Naive thymus-derived CD4-positive, alpha-beta T cell (primary cell): ENCODE measurements at places on chromosomes 11 and 22. TPM values are rescaled to one million over a fixed set of nuclear protein-coding genes. Genes with fewer than 3 reads are reported as not detected.

DNA sequence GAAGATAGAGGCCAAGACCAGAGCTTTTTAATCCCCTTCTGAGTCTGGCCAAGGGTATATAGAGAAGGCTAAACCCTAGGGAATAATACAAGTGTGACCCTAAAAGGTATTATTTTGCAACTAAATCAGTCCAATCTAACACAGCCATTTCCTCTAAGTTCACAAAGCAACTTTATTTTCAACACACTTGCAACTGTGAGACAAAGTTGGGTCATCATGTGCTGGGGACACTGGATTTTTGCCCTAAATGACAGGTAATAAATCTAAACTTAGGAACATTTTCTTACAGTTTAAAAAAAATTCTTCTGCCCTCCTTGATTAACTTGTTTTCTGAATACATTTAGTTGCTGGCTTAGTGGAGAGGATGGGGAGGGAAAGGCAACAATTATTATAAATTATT lies 78.3 kb downstream of the DDIAS start:
- H3K27ac ChIP-seq, result no peak overlapping the region
- H3K36me3 ChIP-seq, result peaks cover 15% of the 10 kb centered on the region
- no peak for DNase-seq
- H3K4me3 ChIP-seq, result no peak overlapping the region
- H3K4me1 ChIP-seq, result peaks cover 5% of the 10 kb centered on the region

DNA sequence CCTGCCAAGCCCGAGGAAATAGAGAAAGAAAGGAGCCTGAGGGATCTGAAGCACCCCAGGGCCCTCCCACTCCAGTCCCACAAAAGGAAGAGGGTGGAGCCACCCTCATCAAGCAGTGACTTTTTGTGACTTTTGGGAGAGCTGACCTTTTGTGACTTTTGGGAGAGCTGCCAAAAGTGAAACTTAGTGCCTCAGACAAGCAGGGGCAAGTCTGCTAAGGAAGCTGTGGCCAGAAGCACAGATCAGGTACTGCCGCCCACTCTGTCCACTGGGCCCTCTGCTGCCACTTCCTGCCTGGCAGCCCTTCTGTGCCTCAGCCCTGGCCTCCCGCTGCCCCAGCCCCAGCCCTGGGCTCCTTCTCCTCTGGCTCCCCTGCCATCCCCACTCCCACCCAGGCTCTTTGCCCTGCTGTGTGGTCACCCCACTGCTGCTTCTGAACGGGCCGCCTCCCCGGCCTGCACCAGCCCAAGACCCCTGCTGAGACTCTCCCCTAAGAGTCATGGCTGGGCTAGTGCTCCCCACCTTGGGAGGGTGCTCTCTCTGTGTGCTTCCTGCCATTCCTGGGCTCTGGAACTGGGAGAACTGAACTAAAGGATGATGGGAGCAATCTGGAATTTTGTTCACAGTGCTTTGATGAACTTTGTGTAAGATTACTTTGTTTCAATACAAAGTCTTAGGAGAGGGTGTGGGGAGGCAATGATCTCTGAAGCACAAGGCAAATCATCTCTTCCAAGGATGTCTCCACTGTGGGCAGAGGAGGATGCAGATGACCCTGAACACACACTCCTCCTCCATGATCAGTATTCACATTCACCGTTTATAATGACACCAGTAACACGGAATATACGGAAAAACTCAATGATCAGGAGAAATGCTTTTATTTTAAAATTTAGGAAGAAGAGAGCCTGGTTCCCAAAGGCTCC lies at the start of gene APOBEC3H:
TSS of gene APOBEC3H (plus strand) at position 147 of the 923 bp plus-strand sequence. CDS start 3,035 bp downstream, outside the sequence.
- peak within 1 kb of the TSS; percentile 48 for H3K27ac ChIP-seq
- peaks cover 80% of the 10 kb centered on the region for H3K4me1 ChIP-seq
- DNase-seq, result peak; percentile 46
- no peaks in the 10 kb centered on the region for H3K36me3 ChIP-seq
- H3K4me3 ChIP-seq, result peak within 1 kb of the TSS; percentile 24
- no peaks in the 10 kb centered on the region for H3K27me3 ChIP-seq

DNA sequence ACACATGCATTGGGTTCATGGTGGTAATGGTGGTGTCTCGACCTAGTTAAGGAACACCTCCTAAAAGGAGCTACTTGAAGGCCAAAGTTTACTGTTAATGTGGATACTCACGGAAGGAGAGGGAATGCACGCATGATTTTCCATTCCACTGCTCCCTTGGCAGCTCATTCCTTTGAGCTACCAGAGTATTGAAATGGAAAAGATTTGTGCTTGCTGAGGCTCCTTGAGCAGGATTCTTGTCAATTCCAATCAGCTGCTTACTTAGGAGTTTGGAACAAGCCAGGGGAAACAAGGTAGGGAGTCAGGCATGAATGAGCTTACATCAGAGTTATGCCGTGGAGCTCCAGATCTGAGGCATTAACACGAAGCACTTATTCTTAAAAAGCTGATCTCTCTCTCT lies 108.8 kb downstream of the GRIA4 start:
- H3K36me3 ChIP-seq, result no peaks in the 10 kb centered on the region
- H3K27ac ChIP-seq, result no peak overlapping the region
- no peaks in the 10 kb centered on the region for H3K4me1 ChIP-seq
- H3K27me3 ChIP-seq, result no peaks in the 10 kb centered on the region
- no peak for DNase-seq

GRCh38 chr22:35619336-35620094 lies 2.4 kb upstream of the MB start:
- no peaks in the 10 kb centered on the region for H3K27me3 ChIP-seq
- no peaks in the 10 kb centered on the region for H3K36me3 ChIP-seq
- DNase-seq, result no peak
- no peak overlapping the region for H3K4me3 ChIP-seq
- no peaks in the 10 kb centered on the region for H3K4me1 ChIP-seq

GRCh38 chr22:41768430-41768829 lies 32.0 kb upstream of the CCDC134 start:
- H3K36me3 ChIP-seq, result no peaks in the 10 kb centered on the region
- H3K27ac ChIP-seq, result no peak overlapping the region
- no peak overlapping the region for H3K4me3 ChIP-seq
- DNase-seq, result no peak

GRCh38 chr11:74929431-74930363 lies 19.2 kb downstream of the XRRA1 start:
- no peak overlapping the region for H3K27ac ChIP-seq
- DNase-seq, result peak; percentile 54
- H3K4me3 ChIP-seq, result no peak overlapping the region

GRCh38 chr22:21823740-21824444 lies 43.6 kb downstream of the MAPK1 start:
- H3K36me3 ChIP-seq, result no peaks in the 10 kb centered on the region
- no peaks in the 10 kb centered on the region for H3K27me3 ChIP-seq
- H3K4me3 ChIP-seq, result no peak overlapping the region
- H3K4me1 ChIP-seq, result peaks cover 21% of the 10 kb centered on the region
- H3K27ac ChIP-seq, result no peak overlapping the region

DNA sequence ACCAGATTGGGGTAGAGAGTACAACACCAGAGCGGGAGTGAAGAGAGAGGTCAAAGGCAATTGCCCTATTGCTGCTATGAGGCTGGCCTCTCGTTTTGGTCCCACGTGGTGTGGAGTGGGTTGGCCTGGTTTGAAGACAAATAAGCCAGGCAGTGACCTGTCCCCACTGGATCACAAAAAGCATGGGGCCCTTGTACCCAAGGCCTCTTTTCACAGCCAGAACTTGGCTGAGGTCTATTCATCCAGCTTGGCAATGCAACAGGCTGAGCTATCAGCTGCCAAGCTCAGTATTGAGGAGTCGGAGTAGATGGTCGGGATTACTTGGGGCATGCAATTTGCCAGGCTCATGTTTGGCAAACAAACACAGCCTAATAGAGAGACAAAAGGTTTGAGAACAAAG lies 19.2 kb upstream of the GALNT18 start:
- no peak for DNase-seq
- H3K4me1 ChIP-seq, result no peaks in the 10 kb centered on the region
- H3K27ac ChIP-seq, result no peak overlapping the region
- peaks cover 4% of the 10 kb centered on the region for H3K27me3 ChIP-seq
- H3K4me3 ChIP-seq, result no peak overlapping the region
- H3K36me3 ChIP-seq, result no peaks in the 10 kb centered on the region

DNA sequence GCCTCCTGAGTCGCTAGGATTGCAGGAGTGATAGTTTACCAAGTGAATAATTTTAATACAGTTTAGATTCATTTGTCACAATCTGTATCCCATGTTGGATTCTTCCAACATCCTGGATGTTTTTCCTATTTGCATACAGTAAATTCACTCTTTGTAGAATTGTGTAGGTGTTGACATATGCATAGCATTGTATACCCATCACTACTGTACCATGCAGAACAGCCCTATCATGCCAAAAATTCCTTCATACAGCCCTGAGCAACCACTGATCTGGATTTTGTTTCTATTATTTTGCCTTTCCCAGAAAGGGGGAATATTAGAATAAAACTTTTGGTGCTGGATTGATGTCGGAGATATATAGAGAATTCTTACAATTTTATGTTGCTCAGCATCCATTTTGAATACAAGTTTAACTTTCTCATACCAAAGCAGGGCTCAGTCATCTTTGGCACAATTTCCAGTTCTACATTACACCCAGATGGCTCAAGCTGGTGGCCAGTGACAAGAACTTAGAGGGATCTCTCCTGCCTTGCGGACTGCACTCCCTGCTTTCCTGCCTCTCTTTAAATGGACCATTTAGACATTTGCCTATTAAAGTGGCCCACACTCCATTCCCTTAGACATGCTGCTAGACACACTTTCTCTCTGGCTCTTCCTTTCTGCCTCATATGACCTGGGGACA lies 45.4 kb upstream of the CFAP300 start:
- no peaks in the 10 kb centered on the region for H3K36me3 ChIP-seq
- DNase-seq, result no peak
- H3K4me1 ChIP-seq, result no peaks in the 10 kb centered on the region
- H3K27ac ChIP-seq, result no peak overlapping the region
- no peak overlapping the region for H3K4me3 ChIP-seq
- H3K27me3 ChIP-seq, result no peaks in the 10 kb centered on the region

DNA sequence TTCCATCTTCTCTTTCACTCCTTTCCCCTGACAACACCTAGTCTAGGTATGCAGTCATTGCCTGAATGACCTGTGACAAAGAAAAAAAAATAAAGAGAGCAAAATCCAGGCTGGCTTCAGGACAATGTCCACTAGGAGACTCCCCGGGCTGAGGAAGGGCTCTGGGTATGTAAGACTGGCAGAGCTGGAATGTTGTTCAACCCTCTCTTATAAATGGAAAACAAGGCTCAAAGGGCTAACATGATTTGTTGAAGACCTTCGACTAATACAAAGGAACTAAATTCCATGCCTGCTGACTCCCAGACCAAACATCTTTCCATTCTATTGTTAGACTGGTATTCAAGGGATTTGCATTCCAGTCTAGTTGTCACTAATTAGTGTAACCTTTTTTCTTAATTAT lies 122.2 kb downstream of the ARL14EP start:
- no peak overlapping the region for H3K4me3 ChIP-seq
- no peaks in the 10 kb centered on the region for H3K27me3 ChIP-seq
- DNase-seq, result no peak
- H3K4me1 ChIP-seq, result no peaks in the 10 kb centered on the region
- H3K27ac ChIP-seq, result no peak overlapping the region

The TRIM66 gene
- 28.9 TPM for total RNA-seq

The FAM181B gene
- 0.65 TPM for total RNA-seq

The SLC22A8 gene
- not detected for total RNA-seq

The APOBEC3H gene
- total RNA-seq, result not detected
